Caco-2 (cell line): ENCODE measurements at places on chromosomes 2 and 18.

GRCh38 chr2:58594762-58595161, 353.6 kb upstream of the FANCL start:
- no peak for DNase-seq

GRCh38 chr2:136251197-136251884, 133.4 kb upstream of the CXCR4 start:
- DNase-seq: no peak

DNA sequence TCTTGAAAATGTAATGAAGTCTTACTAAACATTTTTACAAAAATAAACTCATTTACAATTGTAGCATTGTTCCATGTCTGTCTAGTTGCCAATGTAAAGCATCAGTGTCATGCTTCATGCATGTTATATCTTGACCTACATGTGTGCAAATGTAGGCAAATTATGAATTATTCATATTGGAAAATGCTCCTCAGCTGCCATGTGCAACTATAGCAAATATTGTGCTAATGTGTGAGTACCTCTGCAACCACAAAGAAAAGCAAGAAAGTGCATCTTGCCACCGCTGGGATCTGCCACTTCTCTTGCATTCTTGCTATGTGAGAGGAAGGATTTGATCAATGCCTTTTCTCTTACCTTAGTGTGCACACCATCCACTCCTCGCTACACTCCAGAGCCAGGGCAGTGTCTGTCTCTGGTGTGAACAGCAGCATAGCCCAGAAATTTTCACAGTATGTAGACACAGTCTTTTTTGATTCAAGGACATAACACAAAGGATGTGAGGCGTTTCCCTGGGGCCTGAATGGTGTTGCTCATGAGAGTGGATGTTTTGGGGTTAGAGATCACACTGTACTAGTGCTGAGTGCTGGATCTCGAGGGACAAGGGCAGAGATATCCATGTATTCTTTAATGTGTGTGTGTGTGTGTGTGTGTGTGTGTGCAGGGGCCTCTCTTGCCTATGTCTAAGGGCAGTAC, 47.6 kb upstream of the HAAO start:
- DNase-seq: no peak

DNA sequence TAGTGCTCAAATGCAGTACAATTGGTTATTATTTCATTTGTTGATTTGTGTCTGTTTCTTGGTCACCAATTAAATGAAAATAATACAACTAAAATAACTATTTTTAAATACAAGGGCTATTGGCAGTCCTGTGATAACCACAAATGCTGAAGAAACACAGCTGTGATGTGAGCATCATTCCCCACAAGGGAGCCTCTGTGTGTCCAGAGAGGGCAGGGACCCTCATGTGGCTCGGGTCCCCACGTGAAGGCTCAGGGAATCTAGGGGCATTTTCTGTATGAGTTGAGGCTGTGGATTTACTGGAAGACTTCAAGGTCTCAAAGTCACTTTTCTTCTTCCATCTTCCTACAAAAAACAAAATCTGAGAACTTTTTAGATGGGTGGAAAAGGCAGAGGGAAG, 316.1 kb upstream of the RAB12 start:
- DNase-seq: no peak

- DNase-seq: no peak
Observed at GRCh38 chr2:70520825-70521224, 32.8 kb downstream of the TGFA start.
